NCI-H2029 treated with DMSO at 0.1 percent for 48 hours (cell line): ENCODE measurements at places on chromosomes 3 and 15.

DNA sequence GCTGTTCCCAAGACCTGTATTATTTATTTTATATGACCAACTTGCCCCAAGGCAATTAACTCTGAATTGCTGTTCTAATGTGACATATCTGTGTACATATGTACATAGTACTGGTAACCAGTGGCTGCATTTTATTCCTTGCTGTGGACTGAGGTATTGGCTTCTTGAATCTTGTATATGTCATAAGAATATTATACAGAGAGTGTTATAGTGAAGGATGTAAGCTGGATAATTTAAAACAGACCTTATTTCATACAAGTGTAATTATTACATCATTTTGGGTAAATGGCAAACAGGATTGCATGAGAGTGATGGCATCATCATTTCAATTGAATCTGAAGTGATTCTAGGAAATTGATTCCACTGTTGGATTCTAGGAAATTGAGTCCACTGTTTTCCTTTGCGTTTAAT lies 32.9 kb downstream of the B3GALNT1 start:
- no peak for DNase-seq

- no peak for DNase-seq
Measured at GRCh38 chr3:99562138-99562537, 76.3 kb upstream of the COL8A1 start.

DNA sequence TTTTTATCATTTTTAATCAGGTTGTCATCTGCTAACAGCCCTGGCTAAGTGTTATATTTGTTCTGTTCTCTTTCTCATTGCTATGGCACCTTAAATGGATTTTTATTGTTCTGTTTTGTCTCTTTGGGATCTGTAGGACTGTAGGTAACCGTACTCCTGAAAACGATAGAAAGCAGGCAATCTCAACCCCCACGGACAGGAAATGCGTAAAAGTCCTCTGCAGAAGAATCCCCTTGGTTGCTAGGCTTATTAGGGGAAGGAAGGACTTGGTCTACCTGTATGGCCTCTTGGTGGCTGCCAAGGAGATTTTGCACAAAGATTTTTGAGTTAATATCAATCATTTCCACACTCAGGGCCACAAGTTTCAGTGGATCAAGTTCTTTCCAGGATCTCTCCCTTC lies 571.9 kb upstream of the ZNF385D start:
- no peak for DNase-seq

DNA sequence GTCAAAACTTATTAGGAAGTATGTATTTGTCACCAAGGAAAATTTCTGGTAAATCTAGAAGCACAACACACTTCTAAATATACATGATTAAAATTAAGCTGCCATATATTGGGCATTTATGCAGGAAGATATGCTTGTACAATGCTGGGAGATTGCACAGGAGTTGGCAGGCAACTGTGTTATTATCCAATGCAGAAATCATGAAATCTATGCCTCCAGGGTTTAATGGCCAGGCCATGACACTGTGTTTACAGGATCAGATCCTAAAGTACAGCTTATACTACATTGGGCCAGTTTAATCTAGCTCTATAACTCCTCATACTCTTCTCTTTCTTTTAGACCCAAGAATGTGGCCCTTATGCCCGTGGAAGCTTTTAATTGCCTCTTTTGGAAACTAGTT lies 391.4 kb upstream of the DPH6 start:
- DNase-seq, result no peak

- no peak for DNase-seq
Measured at GRCh38 chr3:197508051-197508451, 47.7 kb downstream of the BDH1 start.

DNA sequence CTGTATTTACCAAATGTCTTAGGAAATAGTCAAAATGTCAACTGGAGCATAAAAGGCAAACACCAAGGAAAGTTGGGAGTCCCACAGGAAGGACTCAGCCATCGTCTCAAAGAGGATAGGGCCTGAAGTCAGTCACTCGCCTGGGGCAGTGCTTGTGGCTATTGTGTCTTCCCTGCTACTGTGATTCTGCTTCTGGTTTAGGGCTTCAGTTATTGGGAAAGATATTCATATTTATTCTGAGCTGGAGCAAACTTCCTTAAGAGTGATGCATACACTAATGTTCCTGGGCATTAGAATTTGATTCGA lies 118.1 kb downstream of the EDEM1 start:
- no peak for DNase-seq

DNA sequence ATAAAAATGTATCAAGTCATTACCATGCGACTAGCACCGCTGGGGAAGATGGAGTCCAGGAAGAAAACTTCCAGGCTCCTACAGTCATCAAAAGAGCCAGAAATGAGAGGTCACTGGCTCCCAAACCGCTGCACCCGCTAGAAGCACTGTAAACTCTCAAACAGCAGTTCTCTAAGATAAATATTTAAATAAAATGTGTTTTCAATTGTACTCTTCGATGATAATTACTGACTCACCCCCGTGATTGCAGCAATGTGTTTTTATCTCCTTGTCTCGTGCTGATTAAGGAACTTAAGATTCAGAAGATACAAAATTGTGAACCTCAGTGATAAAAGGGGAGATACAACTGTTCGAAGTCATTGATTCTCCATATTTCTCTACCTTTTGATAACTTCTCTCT lies 45.8 kb upstream of the FOXP1 start:
- DNase-seq, result no peak

- no peak for DNase-seq
Measured at GRCh38 chr3:23654571-23654970, 151.2 kb upstream of the UBE2E1 start.

GRCh38 chr3:47193871-47194859 lies 30.3 kb upstream of the SETD2 start:
- DNase-seq, result no peak

- peak; percentile 87 for DNase-seq
Measured at GRCh38 chr3:125150525-125151441, 61.8 kb downstream of the SLC12A8 start.

GRCh38 chr15:86691091-86691663 lies 611.5 kb downstream of the AGBL1 start:
- DNase-seq, result no peak
